ENCODE measurements at places on chromosomes 5 and 9. TPM values are rescaled to one million over a fixed set of nuclear protein-coding genes. Genes with fewer than 3 reads are reported as not detected.

- DNase-seq = no peak
Observed at GRCh38 chr5:36457511-36458270, 148.7 kb upstream of the SLC1A3 start.

- no peak for DNase-seq
Observed at GRCh38 chr9:110986529-110986928, 51.7 kb downstream of the LPAR1 start.

DNA sequence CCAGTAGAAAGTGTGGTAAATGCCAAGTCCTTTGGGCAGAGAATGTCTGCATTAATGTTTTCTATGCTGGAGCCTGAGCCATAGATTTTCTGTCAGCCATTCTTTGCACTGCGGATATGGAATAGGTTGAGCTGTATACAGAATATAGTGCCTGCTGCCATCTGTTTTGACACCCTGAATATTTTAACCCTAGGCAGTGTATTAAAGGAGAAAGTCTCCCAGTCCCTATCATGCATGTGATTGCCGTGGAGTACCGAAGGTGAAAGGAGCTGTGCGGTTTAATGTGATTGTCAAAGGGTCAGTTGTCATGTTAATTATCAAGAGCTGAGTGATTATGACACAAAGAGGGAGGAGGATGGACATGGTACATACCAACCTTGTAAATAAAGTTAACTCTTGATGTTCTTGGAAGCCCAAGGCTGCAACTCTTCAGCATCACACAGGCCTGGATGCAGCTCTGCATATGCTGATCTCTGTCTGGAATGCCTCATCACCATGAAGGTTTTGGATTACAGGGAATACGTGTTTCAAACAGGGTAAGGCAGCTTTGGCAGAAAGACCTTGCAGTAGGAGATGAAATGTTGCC lies 247.1 kb upstream of the ELAVL2 start:
- DNase-seq = no peak

- DNase-seq = peak; percentile 38
Observed at GRCh38 chr5:65815161-65815560, 93.2 kb downstream of the NLN start.

Gene IPO11
- polyA plus RNA-seq = 9.0 TPM
